ENCODE measurements at places on chromosomes 13 and 19.
A peak's percentile ranks its signal among the peaks of the same experiment; 100 is the strongest.

DNA sequence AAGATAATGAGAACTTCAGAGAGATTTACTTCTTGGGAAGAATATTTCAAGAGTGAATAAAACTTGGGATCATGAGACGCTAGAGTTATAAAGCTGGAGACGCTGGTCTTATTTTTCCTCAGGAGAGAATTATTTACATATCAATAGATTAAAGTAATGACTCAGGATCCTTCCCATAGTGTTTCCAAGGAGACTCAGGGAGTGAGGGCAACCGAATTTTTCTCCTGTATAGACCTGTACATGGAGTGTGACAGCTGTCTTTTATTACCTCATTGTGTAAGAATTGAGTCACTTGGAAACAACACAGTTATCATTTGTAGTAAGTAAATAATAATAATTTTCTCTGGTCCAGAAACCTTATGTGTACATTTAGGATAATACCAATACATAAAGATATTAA lies 1905.5 kb downstream of the OLFM4 start:
- no peak for DNase-seq

DNA sequence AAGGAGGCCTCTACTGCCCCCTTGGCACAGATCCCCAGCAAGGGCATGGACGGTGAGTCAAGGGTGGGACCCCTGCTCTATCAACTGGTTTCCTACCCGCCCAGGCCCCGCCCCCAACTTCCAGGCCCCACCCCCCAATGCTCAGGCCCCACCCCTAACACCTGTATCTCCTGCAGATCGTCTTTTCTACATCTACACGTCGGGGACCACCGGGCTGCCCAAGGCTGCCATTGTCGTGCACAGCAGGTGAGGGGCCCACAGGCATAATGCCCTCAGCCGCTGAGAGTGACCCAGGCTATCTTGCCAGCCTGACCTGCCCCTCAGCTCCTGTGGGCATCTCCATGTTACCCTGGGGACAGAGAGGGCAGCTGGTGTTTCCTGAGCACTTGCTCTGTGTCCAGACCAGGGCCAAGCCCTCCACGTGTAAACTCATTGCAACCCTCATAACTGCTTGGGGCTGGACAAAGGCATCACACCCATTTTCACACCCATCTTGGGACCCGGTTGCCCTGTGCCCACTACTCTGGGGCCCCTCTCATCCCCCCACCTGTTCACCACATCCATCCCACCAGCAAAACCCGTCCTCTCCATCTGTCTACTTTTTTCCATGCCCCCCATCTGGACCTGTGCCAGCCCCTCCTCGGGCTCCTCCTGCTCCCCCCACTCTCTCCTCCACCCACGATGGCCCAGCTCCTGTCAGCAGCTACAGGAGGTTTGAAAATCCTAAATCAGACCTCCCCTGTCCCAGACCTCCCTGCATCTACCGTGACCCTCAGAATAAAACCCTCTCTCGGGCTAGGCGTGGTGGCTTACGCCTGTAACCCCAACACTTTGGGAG lies 17.2 kb downstream of the SLC27A1 start:
- no peak for DNase-seq

DNA sequence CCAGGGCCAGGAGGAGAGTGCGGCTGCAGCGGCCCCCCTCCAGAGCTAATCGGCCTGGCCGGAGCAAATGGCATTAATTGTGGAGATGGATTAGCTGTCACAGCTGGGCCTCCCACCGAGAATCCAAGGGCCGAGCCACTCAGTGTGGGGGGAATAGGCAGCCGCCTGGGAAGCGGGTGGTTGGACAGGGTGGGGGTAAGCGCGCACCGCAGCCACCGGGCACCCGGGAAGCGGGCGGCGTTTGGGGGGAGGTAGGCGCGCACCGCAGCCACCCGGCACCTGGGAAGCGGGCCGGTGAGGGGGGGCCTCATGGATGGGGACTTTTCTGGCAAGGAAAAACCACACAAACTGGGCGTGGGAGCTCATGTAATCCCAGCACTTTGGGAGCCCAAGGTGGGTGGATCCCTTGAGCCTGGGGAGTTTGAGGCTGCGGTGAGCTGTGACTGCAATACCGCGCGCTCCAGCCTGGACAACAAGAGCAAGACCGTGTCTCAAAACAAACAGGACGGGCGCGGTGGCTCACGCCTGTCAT lies 9.7 kb downstream of the R3HDM4 start:
- no peak for DNase-seq

- no peak for DNase-seq
Measured at GRCh38 chr19:6252066-6252465, 27.7 kb downstream of the MLLT1 start.

GRCh38 chr19:45999653-46000121 lies 4.4 kb downstream of the CCDC61 start:
- DNase-seq, result no peak

- DNase-seq, result no peak
Measured at GRCh38 chr19:36051637-36052036, 2.4 kb downstream of the THAP8 start.

- no peak for DNase-seq
Measured at GRCh38 chr19:6098574-6098973, 11.7 kb downstream of the RFX2 start.

DNA sequence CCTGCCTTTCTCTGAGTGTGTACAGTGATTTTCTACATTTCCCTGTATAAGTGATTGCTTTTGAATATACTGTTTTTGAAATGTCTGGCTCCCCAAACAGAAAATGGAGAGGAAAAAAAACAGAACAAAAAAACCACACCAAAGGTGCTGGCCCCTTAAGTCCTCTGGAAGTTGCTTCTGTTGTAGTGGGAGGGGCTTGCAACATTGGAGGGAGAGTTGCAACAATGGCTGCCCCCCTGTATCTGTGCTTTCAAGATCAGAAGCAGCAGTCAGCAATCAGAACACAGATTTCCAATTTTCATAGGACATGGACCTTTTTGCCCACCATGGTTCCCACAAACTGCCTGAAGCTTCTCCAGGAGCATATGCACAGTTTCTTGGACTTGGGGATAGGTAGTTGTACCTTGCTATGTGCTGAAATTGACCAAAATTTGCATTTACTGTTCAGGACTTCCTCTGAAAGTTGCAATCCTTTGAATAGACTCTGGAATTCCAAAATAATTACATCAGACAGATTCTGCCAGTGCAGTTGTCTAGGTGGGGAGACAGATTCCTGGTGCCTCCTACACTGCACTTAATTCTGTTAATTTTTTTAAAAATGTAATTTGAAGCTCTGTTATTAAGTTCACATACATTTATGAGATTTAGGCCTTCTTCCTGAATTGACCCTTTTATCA lies 13.8 kb downstream of the BIVM start:
- DNase-seq, result no peak

DNA sequence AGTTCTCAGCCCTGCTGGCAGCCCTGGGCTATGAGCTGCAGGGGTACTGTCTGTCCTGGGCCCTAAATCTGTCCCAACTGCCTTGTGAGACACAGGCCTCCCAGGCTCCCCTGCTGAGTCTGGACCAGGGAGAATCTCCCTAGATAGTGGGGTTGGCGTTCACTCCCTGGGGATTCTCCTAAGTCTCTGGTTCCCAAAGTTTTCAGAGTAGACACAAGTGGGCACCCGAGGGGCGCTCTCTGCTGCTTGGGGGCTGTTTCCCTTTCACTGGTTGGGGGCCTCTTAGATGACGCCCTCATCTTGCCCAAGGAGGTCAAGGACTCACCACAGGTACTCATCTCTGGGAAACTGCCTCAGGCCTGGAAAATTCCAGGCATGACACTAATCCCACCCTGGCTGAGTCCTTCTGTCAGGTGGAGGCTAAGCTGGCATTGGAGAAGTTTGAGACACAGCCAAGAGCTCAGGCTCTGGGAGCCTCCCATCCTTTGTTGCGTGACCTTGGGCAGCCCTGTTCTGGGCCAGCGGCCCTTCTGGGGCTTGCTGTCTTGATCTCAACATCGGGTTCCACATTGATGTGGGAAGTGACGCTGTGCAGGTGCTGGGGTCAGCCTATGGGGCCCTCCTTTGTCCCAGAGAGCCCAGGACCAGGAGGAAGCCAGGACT lies 3.9 kb downstream of the RPL18A start:
- DNase-seq, result no peak

- no peak for DNase-seq
Measured at GRCh38 chr13:80263745-80264513, 77.0 kb downstream of the SPRY2 start.

DNA sequence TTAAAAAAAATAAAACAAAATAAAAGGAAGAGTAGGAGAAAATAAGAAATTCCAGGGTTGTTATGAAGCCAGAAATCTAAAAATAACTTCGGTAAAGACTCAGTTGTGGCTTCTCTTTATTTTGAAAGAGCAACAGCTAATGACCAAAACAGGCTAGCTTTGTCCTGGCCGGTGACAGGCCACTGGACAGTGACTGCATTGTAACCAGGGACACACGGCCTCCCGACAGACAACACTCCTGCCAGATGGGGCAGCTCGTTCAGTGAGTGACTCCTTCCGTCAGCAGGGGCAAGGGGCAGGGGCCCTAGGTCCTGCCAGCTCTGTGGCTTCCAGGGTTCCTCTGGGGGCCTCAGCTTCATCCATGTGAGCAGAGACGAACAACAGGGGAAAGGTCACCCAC lies 173.4 kb downstream of the KATNAL1 start:
- no peak for DNase-seq

DNA sequence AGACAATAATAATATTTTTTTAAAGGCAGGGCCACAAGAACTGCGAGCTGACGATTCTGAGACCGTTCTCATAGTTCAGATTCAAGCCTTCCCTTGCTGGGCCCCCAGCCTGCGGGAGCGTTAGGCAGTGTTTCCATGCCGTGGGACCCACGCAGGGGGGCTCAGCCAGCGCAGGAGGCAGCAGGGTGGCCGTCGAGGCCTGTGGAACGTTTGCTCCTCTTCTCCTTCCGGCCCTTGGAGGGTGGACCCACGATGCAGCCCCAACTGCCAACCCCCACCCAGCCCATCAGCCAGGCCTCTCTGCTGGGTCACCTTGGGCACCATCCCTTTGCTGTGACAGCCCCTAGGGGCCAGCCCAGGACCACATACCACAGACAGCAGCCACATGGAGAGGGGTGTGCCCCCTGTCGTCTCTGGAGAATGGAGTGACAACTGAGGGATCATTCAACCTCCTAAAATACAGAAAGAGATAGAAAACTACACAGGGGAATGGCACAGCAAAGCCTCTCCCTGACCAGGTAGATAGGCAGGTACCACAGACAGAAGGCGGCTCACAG lies 46.8 kb downstream of the PDCD5 start:
- no peak for DNase-seq

GRCh38 chr13:58687148-58687547 lies 1055.6 kb downstream of the PCDH17 start:
- no peak for DNase-seq

DNA sequence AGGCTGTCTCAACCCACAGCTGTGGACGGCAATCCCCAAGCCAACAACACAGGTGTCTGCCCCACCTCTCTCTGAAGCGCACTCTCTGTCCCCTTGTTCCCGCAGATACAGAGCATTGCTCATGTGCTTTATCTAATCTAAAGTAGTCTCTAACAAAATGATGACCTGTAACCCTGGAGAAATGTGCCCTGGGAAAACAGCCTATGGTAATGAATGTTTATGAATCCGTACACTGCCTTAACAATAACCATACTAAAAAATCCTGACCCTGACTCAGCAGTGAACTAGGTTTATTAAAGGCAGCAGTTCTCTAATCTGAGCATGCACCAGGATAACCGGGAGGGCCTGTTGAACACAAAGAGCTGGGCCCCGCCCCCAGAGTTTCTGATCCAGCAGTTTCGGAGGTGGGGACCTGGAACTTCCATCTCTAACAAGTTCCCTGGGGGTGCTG lies 50.7 kb upstream of the SLC15A1 start:
- DNase-seq, result no peak

DNA sequence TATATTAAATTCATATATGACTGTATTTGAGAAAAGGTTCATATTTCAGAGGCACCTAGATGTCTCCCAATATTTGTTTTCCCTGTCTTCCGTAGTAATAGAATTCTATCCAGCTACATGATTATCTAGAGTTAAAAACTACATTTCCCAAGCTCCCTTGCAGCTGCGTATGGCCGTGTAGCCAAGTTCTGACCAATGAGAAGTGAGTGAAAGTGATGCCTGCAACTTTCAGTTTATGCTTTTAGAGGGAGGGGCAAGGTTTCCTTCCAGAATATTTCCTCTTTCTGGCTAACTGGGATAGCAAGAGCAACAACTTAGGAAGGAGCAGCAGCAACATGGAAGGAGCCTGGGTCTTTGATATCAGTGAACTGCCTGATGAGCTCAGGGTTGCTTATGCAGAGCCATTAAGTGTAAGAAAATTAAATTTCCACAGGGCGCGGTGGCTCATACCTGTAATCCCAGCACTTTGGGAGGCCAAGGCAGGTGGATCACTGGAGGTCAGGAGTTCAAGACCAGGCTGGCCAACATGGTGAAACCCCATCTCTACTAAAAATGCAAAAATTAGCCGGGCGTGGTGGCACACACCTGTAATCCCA lies 23.2 kb upstream of the CYP2A13 start:
- DNase-seq, result no peak

- peak; percentile 36 for DNase-seq
Measured at GRCh38 chr19:11092181-11092538, 2.9 kb downstream of the LDLR start.

All from T-helper 2 cell (primary cell).